Cortex of kidney (tissue), 1 donor: ENCODE measurements at places on chromosomes 13 and 19.

GRCh38 chr19:42120276-42120980 lies 11.8 kb downstream of the POU2F2 start:
- DNase-seq: no peak

DNA sequence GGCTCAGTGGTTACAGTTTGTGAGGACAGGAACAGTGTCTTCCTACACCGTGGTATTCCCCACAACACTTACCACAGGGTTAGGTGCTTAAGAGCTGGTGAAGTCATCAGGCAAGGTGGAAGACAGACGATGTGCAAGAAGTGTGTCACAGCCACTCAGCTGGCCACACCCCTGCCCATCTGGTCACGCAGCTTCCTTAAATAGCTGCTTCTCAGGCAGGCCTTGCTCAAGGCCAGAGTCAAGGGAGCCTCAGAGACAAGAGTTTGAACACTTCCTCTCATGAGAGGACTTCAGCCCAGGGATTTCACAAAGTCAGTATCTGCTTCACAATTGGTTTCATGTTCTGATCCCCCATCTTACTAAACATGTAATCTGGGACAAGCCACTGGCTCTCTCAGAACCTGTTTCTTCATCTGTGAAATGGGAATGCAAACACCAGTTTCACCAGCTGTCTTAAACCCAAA lies 80.3 kb upstream of the FRY start:
- no peak for DNase-seq

DNA sequence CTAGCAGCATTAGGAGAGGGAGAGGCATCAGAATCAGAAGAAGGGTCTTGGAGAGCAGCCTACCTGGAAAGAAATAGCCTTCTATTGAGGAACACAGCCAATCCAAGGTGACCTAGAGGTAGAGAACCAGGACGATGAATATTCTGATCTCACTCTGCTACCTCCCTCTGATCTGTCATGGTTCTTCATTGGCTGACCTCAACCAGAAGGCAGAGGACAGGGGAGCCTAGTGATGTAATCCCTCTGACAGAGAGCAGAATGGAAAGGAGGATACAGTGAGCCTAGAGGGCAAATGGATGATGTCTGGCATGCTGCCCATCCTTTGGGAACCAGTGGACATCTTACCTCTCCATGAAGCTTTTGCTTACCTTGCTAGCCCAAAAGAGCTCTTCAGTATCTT lies 3.6 kb downstream of the ZNF507 start:
- no peak for DNase-seq

DNA sequence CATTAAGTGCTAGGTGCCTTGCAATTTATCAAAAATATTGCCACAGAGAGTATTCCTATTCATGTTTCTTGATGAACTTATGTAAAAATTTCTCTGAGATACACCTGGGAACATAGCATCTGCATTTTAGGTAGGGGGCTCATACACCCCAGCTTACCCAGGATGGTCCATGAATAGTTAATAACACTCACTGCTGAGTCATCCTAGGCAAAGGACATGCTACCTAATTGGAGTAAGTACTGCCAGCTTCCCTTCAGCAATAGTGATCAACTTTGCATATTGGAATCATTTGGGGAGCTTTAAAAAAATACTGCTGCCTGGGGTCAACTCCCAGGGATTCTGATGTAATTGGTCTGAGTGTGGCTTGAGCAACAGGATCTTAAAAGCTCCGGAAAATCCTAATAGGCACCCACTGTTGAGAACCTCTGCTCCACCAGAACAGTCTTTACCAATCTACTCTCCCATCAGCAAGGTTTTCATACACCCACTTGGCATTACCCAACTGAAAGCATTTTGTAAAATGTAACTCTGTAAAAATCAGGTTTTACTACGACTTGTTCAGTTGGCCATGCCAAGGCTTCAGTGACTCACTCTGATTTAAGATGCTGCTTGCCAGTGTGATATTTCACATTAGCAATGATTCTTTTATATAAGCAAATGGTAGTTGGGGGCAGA lies 67.2 kb upstream of the FNDC3A start:
- no peak for DNase-seq

GRCh38 chr19:3184847-3185460 lies 776 bp upstream of the NCLN start:
- no peak for DNase-seq

- DNase-seq: no peak
Measured at GRCh38 chr19:19460258-19460731, 54.8 kb downstream of the GATAD2A start.

- DNase-seq: no peak
Measured at GRCh38 chr13:114099191-114099590, 33.2 kb downstream of the RASA3 start.

DNA sequence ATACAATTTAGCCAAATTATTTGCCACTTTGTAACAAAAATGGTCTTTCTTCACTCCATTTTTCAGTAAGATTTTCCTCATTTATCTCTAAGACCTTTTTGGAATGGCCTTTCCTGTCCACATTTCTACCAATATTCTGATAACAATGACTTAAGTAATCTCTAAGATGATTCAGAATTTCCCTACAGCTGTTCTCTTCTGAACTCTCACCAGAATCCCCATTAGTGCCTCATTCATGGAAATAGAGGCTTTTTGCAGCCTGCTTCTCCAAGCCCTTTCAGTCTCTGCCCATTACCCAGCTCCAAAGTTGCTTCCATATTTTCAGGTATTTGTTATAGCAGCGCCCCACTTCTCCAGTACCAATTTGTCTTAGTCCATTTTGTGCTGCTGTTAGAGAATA lies 867.0 kb downstream of the GPC5 start:
- no peak for DNase-seq

GRCh38 chr19:35901854-35902661 lies at the start of gene HCST:
Gene HCST, plus strand, starts transcription at chr19:35902529. Its CDS starts 65 bp downstream, at chr19:35902594.
- no peak for DNase-seq

DNA sequence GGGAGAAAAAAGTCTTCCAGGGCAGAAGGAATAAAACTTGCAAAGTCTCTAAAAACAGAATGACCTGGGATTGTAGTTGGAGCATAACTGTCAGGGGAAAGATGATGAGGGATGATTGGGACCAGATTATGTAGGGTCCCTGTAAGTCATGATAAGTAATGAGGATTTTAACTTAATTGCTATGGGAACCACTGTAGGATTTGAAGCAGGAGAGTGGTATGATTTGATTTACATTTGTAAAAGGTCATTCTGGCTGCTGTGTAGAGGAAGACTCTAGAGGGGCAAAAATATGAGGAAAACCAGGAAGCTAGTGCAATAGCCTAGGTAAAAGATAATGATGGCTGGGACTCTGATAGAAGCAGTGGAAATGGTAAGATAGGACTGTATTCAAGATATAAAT lies 900.2 kb downstream of the DIAPH3 start:
- DNase-seq: no peak

DNA sequence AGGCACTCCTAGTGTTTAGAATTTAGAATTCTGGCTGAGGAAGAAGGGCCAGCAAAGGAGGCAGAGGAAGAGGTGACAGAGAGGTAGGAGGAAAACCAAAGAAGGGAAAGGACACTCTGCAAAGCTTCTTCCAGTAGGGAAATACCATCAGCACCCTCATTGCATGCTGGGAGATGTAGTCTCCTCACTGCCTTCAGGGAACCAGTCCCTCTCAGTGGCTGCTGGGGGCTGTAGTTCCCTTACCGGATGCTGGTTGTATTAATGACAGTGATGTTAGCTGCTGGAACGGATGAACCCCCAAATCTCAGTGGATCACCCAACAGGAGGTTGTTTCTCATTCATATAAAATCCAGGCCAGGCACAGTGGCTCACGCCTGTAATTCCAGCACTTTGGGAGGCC lies 10.1 kb downstream of the GRIN2D start:
- no peak for DNase-seq

- DNase-seq: no peak
Measured at GRCh38 chr13:73870036-73870741, 264.0 kb downstream of the KLF12 start.

DNA sequence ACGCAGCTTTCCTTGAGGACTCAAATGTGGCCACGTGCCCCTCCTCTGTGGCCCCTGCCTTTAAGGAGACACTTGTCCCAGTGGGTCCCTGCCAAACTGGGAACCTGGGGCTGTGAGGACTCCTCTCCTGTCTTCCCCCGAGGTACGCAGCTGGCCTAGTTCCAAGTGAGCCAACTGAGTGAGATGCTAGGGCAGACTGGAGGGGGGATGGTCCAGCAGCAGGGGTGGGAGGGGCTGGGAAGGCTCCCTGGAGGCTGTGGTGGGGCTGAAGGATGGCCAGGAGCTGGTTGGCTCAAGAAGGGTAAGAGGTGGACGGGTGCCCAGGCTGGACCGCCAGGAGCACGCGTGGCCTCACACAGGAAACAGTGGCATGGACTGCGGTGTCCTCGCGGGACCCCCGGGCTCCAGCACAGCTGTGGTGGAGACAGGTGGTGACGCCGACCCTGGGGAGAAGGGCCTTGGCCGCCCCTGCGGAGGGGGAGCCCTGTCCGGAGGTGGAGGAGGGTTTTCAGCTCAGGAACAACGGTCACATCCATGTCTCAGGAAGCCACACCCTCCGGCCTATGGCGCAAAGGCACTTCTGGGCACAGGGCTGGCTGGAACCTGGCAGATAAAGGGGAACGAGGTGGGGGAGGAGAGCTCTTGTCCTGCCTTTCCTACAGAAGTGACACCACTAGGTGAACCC lies 45.8 kb downstream of the MLLT1 start:
- DNase-seq: no peak

DNA sequence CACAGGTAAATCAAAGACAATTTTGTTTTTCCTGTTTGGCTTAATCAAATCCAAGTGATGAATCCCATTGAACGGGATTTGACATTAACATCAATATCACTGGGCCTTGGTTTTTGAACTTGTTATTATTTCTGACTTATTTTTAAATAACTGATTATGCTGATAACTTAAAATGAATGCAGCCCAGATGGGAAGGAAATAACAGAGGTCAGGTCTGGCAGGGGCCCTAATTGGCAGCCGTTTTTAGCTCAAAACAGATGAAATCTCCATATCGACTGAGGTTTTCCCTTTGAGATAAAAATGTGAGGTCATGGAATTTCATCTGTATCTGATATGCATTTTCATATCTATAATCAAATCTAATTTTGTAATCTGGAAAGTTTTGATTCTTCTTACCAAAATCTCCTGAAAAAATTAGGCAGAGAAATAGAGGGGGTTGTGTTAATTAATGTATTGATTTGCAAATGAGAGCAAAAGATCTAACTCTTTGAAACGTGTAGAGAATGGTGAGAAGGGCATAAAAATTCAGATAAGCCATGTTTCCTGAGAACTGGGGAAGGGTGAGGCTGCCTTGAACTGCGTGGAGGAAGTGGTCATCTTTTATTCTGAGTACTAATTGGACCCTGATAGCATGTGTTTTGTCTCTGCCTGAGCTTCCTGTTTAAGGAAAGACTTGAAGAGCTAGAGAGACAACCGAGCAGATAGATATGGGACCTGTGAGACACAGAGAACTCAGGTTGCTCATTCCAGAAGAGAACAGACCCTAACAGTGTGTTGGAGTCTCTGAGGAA lies 98.2 kb upstream of the C1QTNF9B start:
- no peak for DNase-seq

DNA sequence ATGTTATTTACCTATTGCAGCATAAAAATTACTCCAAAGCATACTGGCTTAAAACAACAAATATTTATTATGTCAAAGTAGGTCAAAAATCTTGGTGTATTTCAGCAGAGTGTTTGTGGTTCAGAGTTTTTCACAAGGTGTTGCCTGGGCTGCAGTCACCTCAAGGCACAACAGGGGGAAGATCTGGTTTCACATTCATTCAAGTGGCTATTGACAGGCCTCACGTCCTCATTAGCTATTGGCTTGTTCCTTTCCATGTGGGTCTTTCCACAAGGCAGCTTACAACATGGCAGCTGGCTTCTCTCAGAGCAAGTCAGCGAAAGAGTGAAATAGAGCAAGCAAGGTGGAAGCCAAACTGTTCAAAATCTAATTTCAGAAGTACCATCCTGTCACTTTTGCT lies 602.9 kb downstream of the OLFM4 start:
- no peak for DNase-seq

GRCh38 chr13:51451134-51451466 lies 1.7 kb downstream of the INTS6 start:
- no peak for DNase-seq

GRCh38 chr13:85864963-85865530 lies 65.8 kb upstream of the SLITRK6 start:
- DNase-seq: no peak

- no peak for DNase-seq
Measured at GRCh38 chr13:44111701-44112100, 232.0 kb downstream of the LACC1 start.

GRCh38 chr19:1471010-1471514 lies 8.0 kb downstream of the C19orf25 start:
- no peak for DNase-seq

GRCh38 chr13:66835040-66835628 lies 395.0 kb downstream of the PCDH9 start:
- no peak for DNase-seq

- DNase-seq: no peak
Measured at GRCh38 chr19:11435833-11436313, 438 bp downstream of the PRKCSH start.

DNA sequence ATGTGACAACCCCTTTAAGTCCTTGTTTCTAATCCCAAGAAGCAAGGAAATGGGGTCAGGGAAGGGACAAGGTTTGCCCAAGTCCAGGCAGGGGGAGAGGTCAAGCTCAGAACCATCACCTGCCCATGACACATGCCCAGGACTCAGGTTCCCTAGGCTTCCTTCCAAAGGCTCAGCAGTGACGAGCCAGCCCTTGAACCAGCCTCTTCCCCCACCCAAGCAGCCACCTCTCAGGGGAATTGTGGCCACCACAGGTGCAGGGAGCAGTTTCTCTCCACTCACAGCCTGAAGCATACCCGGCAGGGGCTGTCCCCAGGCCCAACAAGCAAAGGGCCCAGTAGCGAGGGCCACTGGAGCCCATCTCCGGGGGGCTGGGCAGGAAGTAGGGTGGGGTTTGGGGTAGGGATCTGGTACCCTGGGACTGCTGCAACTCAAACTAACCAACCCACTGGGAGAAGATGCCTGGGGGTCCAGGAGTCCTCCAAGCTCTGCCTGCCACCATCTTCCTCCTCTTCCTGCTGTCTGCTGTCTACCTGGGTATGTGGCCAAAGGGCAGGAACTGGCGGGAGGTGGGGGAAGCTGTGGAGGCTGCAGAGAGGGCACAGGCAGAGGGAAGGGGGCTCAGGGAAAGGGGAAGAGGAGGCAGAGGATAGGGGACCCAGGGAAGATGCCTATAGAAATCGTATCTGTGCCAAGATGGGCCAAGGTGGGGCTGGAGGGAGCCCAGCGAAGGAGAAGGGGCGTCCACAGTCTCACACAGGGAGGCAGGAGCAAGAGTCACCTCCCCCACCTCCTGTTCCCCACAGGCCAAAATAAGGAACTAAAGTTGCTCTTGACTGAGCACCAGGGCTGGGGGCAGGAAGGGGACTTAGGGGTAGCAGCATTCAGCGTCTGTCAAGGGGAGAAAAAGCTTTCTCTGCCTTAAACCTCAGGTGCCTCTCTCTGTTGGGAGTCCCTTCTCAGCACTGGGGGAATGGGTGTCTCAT lies at the start of gene CD79A:
Gene CD79A (plus strand): TSS at position 433 of the 986 bp plus-strand sequence. CDS start 26 bp downstream, at position 459.
- no peak for DNase-seq
